NCI-H2227 treated with DMSO at 0.1 percent for 48 hours (cell line): ENCODE measurements at places on chromosomes 5 and 9.

DNA sequence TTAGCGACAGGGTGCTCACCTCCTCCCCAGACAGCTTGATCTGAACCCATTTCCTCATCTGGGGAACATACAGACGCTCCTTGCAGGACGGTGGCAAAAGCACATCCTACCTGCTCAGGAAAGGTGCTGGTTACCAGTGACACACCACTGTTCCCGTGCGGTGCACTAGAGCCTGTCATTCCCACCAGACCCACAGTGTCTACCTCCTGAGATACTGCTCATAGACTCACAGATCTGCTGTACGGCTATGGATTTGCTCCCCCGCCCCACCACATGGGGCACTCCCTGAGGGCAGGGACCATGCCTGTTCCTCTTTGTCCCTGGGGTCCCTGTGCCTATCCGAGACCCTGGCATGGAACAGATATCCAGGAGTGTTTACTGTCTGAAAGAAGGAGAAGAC lies 208.9 kb downstream of the PAX5 start:
- DNase-seq = no peak

DNA sequence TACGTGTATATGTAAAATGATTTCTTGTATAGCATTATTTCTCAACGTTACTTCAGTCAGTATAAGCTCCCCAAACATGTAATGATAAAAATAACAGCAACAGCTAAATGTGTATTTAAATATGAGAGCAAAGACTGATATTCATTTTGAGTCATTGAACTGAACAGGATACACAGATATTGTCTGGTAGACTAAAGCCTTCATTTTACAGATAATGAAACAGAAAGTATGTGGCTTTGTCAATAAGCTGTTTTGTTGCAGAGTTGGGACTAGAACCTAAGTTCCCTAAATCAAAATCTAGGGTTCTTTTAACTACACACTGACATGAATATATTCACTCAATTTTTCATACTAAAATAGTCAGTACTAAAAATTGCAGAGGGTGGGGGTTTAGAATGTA lies 80.4 kb upstream of the MARCHF11 start:
- no peak for DNase-seq

GRCh38 chr9:14924230-14925219 lies 14.3 kb upstream of the FREM1 start:
- no peak for DNase-seq

- DNase-seq = no peak
Observed at GRCh38 chr9:72577212-72577753, 55.9 kb downstream of the TMC1 start.

DNA sequence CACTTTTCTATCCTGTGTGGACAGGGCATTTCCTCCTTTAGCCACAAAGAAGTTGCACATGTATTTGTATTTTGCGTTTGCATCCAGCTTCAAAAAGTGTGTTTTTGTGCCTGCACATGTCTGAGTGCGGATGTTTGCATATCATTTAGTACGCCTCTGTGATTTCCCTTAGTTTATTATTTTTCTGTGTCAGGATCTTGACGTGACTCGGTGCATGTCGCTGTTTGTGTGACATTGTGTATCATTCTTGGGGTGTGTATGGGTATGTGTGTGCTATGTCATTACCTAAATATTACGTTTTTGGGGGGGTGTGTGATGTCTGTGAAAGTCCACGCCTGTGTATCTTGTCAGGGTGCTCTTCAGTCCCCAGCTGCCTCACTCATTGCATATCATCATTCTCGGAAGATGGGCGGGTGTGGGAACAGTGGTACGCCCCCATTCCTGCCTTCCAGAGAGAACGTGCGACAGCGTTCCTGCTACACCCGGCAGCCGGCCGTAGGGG lies 416 bp upstream of the PAIP2 start:
- DNase-seq = no peak

DNA sequence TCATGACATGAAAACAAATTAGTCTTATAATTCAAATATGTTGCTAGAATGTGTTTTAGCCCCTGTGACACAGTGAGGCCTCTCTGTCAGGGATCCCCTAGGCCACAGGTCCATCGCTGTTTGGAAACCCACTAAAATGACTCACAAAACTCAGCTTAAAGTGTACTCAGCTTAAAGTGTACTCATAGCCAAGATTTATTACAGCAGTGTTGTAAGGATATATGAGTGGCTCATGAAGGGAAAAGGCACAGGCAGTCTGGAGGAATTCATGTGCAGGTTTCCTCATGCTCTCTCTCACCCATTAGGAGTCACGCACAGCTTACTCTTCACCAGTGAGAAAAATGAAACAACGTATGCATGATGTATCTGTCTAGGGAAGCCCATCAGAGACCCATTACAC lies 24.4 kb upstream of the TGFBI start:
- no peak for DNase-seq

DNA sequence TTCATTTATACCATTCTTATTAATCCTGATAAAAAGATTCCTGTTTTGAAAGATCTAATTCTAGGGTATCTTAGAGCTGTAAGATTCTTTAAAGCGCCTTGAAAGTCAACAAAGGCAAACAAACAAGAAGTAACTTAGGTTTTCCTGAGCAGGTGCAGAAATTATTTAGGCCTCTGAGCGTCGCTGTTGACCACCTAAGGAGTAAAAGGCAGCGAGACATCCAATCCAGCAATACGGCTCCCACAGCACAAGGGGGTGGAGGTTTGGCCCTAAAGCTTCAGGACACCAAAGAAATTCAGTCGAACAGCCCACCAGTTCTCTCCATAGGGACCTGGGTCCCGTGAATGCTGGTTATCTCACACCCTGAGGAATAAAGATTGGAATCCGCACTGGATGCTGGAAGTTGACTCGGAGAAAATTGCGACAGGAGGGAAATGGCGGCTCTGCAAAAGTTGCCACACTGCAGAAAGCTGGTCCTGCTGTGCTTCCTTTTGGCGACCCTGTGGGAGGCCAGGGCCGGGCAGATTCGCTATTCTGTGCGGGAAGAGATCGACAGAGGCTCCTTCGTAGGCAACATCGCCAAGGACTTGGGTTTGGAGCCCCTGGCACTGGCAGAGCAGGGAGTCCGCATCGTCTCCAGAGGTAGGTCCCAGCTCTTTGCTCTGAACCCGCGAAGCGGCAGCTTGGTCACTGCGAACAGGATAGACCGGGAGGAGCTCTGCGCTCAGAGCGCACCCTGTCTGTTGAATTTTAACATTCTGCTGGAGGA lies at the start of gene PCDHGA2:
TSS of gene PCDHGA2 (plus strand) at position 223 of the 769 bp plus-strand sequence.
- peak; percentile 3 for DNase-seq

DNA sequence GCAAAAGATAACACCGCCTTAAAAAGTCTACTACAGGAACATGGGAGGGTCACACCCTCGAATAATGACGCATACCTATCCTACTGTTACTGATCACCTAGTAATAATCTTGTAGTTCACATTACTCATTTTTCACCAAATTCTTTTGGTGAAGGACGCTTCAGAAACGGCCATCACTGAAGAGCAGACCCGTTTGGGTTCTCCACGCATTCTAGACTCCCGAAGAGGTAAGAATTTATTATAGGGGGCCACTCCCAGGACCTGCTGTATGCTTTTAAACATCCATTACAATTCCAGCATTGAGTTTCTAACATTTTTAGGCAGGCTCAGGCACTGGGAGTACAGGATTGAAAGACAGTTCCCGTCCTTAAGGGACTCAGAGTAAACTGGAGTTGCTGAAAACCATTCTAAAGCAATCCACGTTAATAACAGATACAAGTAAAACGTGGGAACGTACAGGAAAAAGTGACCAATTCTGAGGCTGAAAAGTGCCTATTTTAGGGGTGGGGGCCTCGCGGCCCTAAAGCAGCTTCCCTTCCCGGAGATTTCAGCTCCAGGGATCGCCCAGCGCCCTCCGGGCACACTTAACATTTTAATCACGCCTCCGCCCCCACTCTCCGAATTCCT lies at the start of gene FER:
TSS of gene FER (plus strand) at position 124 of the 627 bp plus-strand sequence. CDS start 50,286 bp downstream, outside the sequence.
- peak; percentile 30 for DNase-seq

GRCh38 chr5:106833517-106833916 lies 837.2 kb downstream of the EFNA5 start:
- DNase-seq = no peak

DNA sequence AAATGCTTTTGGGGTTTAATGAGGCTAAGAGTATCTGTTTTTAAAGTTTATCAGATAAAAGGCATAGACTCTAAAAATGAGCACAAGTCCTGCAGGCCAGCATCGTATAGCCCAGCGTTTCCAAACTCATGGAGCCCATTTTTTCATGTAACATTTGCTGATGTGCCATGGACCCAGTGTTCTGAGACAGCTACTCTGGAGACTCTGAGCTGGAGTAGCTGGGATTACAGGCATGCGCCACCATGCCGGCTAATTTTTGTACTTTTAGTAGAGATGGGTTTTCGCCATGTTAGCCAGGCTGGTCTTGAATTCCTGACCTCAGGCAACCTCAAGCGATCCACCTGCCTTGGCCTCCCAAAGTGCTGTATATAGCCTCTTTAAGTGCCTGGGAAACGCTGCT lies 15.8 kb downstream of the GLRX start:
- no peak for DNase-seq

DNA sequence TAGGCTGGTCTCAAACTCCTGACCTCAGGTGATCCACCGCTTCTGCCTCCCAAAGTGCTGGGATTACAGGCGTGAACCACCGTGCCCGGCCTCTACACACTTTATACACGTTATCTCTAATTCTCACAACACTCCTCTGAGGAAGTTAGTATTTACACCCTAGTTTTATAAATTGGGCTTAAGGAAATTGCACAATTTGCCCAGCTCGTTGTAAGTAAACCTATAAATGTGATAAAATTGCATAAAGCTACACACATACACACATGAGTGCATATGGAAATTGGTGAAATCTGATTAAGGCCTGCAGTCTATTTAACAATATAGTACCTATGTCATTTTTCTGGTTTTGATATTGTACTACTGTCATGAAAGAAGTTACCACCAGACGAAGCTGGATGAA lies 4.4 kb upstream of the SLC4A9 start:
- DNase-seq = no peak

DNA sequence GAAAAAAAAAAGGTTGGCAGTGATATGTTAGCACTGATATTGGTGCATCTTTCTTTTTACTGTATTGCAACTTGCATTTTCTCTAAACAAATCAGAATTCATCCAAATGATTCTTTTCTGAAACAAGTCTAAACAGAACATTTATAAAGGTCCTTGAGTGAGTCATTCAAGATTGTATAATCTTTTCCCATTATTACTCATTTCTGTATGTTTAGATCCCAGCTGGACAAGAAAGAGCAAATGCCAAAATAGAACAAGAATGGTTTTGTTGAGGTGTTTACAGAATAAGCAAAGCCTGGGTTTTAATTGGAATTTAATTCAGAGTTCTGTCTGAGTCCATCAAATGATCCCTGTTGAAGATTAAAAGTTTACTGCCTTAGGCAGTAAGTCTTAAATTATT lies 112.3 kb downstream of the VCAN start:
- DNase-seq = no peak

- DNase-seq = no peak
Observed at GRCh38 chr5:146098047-146098446, 7.3 kb downstream of the PLAC8L1 start.

DNA sequence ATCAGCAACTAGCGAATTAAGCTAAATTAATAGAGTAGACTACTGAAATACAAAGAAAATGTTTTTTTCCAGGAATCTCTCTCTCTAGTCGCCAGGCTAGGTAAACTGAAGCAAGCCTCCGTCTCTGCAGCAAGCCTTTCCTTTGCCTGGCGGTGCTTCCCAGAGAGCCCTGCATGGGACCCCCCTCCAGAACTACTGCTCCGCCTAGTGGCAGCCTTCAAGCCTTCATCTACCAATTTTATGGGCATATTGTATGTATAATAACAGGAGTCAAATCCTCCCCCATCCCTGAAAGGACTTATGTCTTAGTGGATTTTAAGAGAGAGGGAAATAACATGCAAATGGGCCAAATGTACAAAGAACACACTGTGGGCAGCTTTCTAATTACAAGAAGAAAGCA lies 241.9 kb downstream of the SAXO1 start:
- DNase-seq = no peak

DNA sequence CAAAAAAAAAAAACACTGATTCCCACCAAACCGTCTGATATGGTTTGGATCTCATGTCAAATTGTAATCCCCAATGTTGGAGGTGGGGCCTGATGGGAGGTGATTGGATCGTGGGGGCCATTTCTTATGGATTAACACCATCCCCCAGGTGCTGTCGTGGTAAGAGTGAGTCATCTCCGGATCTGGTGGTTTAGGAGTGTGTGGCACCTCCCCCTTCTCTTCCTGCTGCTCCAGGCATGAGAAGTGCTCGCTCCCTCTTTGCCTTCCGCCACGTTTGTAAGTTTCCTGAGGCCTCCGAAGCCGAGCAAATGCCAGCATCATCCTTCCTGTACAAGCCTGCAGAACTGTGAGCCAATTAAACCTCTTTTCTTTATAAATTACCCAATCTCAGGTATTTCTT lies 45.2 kb downstream of the HSD17B3 start:
- DNase-seq = no peak

DNA sequence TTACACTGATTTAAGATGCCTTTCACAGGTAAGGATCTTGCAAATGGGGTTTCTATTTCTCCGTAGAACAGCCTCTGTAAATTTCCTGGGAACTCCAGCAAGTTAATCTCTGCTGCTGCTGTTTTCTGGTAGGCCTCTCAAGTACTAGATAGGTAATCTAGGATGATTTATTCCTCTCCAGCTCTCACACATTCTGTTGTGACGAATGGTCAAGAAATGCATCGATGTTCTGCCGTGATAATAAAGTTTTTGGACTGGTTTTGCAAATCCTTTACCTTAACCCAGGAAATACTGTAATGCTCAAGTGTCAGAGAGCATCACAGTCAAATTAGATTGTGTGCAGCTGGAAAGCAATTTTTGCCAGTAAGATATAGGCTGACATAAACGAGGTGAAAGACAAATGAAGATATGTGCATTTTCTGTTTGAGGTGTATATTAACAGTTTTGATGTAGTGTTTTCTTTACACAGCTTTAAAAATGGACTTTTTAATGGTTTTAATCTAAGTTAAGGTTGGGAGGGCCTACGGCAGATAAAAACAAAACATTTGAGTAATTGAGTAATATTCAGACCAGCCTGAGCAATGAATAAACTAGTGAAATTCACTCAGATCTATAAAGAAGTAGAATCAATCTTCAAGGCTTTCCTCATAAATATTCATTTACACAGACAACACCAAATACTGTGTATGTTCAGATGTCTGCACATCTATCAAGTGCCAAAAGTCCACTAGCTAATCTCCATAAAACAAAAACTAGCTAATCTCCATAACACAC lies 300.6 kb upstream of the EDIL3 start:
- DNase-seq = no peak

- DNase-seq = no peak
Observed at GRCh38 chr9:82555031-82555430, 507.9 kb downstream of the RASEF start.

- no peak for DNase-seq
Observed at GRCh38 chr5:151092762-151093161, 11.9 kb upstream of the TNIP1 start.

GRCh38 chr9:100492952-100493351 lies 20.0 kb downstream of the TMEFF1 start:
- no peak for DNase-seq
